ENCODE measurements at places on chromosomes 12 and 14.

DNA sequence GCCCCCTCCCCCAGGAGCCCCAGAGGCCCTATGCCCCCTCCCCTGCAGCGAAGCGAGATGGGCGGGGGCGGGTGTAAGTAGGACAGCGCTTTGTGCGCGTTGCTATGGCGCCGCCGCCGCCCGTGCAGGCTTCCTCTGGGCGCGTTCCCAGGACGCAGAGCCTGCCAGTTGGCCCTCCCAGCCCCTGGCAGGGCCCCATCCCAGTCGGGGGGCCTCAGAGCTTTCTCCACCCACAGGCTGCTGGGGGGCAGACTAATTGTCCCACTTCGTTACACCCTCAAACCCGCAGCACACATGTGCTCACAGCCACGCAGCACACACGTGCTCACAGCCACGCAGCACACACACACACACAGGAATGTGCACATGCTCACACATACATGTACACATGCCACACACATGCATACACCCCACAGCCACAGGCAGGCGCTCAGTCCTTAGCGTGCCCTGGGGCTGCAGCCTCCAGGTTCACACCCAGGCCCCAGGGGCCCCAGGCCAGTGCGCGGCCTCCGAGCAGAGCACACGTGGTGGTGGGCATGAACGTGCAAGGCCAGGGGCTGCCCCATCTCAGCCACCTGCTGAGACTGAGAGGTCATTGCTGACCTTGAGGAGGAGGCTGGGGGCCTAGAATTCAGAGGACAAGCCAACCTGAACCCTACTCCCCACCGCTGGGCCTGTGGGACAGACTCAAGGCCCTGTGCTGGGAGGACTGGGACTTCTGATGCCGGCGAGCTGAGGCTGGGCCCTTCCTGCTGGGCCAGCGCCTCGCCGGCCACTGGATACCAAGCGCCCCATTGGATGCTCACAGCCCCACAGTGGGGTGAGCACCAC is 15.6 kb downstream of the TRMT61A start:
- peak; percentile 51 for DNase-seq

- DNase-seq: no peak
Measured at GRCh38 chr12:7934091-7934888, 1.7 kb downstream of the SLC2A3 start.

GRCh38 chr14:21017528-21018245 is 7.2 kb downstream of the NDRG2 start:
- no peak for DNase-seq

- DNase-seq: peak; percentile 15
Measured at GRCh38 chr12:76441016-76441415, 92.8 kb upstream of the BBS10 start.

- peak; percentile 96 for DNase-seq
Measured at GRCh38 chr12:23617749-23618148, 331.7 kb downstream of the SOX5 start.

GRCh38 chr12:126519833-126520232 is 1454.6 kb downstream of the AACS start:
- no peak for DNase-seq

DNA sequence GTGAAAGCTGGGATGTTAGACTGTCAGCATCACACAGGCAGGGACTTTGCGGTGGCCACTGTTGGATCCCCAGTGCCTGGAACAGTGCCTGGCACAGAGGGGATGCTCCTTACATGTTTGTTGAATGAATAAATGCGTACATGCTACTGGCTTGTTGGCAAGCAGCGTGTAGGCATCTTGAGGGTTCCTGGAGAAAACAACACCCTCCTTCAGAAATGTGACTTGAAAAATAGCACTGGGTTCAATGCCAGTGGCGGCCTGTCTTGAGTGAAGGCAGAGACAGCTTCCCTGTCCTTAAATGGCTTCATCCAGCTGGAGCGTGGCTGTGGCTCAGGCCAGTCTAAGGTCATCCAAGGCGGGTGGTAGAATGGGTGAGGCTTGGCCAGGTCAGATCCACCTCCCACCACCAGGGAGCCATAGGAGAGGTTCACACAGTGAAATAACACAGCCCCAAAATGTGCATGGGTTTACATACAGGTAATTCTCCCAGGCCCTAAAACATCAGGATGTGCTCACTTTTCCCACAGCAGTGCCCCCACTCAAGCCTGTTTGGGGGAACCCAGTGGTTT is 171.4 kb downstream of the PHETA1 start:
- DNase-seq: no peak

DNA sequence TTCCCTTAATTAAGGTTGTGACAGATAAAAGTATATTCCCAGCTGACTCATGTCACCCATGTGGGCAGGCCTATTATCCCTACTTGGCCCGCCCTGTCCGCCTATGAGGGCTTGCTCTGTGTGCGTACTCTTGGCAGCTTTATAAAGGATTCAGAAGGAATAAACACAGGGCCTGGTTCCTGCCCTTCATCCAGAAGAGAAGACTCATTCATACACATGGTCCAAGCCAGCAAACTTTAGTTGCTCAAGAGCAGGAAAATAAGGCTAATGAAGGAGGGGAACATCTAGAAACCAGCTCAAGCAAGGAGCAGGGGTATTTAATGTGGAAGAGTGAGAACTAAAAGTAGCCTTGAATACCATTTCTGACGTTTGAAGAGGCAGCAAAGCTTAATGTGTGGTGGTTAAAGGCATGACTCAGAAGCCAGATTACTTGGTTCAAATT is 141.9 kb downstream of the CRADD start:
- no peak for DNase-seq

DNA sequence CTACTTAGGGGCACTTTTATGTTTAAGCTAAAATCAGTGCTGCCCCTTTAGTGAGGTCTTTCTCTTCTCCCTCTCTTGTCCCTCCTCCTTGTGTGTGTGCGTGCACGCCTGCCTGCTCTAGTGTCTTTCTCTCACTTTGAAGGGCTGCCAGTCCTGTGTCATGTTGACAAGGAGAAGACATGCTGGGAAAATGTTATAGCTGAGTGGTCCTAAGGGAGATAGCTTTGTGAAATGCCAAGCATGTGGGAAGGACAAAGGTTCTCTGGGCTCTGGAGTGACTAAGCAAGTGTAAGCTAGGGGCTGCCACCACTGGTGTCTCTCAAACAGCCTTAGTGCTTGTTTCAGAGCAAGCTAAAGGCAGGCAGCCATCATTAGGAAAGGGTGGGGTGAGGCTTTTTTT is 108.4 kb downstream of the EMP1 start:
- DNase-seq: no peak

- no peak for DNase-seq
Measured at GRCh38 chr12:45977620-45978019, 12.8 kb downstream of the SCAF11 start.

DNA sequence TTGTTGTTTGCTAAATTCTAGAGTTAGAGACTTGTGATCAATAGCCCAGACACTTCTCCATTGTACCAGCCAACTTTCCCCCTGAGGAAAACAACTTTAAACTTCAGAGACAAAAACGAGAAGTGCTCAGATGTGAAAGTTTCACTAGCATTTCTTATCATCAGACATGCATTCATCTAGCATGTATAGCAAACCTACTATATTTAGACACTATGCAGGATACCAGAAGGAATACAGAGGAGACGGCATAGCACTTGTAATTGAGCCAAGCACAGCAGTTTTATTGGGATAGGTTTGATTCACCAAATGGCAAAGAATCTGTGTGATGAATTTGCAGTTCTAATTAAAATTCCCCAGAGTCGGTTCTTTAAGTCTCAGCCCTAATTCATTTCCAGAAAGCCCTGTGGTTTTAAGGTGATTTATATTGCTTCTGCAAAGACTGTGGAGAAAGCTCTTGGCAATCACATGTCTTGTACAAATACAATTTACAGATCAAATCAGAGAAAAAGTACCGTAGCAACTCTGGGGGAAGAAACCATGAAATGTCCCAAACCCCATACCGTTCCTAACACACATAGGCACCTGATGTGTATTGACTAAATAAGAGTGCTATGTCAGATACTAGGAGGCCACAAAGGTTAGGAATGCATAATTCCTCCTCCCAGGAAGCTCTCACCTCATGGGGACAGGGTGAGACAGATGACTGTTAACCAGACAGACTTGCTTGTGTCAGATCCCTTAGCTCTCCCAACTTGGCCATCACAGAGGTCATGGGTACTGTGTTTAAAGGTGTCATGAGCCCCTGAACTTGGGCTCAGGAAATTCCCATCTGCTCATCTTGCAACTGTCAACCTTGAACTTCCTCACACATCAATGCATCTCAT is 69.6 kb upstream of the KRAS start:
- DNase-seq: no peak

- DNase-seq: no peak
Measured at GRCh38 chr12:52022841-52023181, 16.1 kb downstream of the TAMALIN start.

GRCh38 chr12:19234171-19234704 is 104.7 kb downstream of the PLEKHA5 start:
- DNase-seq: no peak

DNA sequence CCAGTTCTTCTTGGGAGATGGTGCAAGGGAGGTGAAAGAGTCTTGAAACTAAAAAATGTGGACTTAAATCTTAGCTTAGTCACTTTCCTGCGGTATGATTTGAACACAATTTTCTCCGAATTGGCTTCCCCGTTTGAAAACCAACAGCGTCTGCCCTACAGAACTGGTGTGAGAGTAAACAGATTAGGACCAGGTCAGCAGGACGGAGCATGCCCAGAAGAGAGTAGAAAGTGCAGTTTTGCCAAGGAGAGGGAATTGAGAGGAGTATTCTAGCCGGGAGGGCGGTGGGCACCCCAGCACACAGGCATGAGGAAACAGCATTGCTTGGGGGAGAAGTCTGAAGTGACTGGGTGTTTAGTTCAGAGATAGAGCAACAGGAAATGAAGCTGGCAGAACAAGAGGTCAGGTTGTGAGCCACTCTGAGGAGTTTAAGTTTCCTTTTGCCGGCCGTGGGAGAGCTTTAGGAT is 927.1 kb downstream of the VRK1 start:
- no peak for DNase-seq

GRCh38 chr14:89427426-89428172 is 10.6 kb upstream of the FOXN3 start:
- no peak for DNase-seq

DNA sequence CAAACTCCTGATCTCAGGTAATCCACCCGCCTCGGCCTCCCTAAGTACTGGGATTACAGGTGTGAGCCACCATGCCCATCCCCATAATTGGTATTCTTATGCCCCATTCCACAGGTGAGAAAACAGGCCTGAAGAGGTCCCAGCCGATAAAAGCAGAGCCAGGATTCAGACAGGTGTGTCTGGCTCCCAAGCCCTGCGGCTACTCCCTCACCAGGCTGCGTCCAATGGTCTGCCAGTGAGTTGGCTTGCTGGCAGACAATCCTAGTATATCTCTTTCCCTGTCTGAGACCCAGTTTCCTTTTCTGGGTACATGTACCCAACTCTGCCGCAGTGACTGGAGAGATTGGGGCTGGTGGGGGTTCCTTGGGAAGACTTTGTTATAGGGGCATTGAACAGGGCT is 1.9 kb upstream of the TSPAN9 start:
- DNase-seq: no peak

DNA sequence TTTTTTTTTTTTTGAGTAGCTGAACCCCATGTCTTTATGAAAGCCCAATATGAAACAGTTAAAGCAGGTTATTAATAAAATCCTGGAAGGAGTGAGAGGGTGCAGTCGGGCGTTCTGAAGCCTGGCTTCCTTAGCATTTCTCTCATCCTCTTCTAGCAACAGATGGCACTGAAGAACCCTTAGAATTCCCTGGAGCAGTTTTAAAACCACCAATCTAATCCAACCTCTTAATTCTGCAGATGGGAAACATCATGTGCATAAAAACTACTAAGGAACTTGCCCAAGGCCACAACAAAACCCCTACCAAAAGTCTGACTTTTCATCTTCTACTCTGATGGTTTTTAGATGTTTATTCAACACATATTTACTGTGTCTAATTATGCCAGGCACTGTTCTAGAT is 25.2 kb downstream of the PRDM4 start:
- no peak for DNase-seq

DNA sequence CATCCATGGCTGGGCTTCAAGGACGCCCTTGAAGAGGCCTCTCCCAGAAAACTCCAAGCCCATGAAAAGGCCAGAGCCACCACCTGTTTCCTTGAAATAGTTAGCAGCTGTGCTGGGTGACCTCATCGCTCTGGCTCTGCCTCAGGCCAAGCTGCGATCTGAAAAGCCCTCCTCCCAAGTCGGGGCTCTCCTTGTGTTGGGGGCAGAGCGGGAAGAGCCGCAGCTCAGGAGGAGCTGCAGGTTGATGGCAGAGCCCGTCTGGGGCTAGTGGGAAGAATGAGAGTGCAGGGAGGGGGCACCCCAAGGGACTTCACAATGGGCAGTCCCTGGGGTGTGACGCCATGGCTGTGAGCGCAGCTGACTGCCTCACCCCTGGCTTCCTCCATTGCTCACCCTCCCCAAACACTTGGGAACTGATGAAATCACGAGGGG is 50.0 kb upstream of the STON2 start:
- DNase-seq: peak; percentile 55

- no peak for DNase-seq
Measured at GRCh38 chr14:52342849-52343596, 28.9 kb downstream of the PTGER2 start.

DNA sequence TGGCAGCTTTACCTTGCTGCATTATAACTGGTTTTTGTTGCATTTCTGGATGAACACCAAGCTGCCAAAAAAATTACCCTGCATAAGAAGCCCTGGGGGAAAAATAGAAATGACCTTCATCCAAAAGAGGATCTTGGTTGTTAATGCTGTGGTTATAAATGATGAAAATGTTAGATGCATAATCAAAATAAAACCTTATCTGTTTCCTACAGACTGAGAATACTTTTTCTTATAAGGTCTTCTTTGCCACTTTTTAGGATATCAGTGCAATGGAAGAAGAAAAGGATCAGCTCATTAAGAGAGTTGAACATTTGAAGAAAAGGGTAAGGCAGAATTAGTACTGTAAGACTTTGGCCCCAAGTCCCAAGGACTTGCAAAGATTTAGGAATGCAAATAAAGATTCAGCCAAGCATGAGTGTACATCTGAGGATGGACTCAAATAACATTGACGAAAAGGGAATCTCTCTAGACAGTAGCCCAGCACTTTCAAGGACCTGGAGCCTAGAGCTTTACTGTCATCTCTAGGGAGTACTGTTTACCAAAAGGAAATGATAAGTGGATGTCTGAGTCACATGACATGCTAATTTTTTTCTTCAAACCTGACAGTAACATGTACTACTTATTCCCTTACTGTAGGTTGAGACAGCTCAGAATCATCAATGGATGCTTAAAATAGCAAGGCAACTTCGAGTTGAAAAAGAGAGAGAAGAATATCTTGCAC is 10.7 kb downstream of the IFT81 start:
- no peak for DNase-seq

GRCh38 chr12:116066381-116067230 is 210.9 kb downstream of the MED13L start:
- peak; percentile 36 for DNase-seq

- DNase-seq: no peak
Measured at GRCh38 chr12:73124480-73124879, 852.3 kb downstream of the TRHDE start.

DNA sequence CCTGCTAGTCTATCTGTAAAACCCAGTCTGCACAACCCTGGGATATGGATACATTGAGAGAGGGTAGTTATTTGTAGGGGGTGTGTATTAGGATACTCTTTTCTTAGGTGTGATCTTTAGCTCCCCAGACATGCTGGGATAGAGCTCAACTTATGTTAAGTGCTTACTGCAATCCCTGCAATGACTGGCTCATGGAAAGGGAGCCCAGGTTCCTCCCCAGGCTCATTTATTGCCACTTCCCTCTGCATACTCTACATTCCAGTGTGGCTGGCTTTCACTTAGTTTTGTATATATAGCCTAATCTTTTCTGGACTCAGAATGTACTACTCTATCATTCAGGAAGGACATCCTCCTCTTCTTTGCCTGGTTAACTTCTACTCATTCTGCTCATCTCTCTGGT is 172.0 kb downstream of the SYT10 start:
- DNase-seq: no peak

GRCh38 chr12:132471011-132471857 is 18.7 kb upstream of the FBRSL1 start:
- DNase-seq: no peak
